ENCODE measurements at places on chromosomes 4 and X.

DNA sequence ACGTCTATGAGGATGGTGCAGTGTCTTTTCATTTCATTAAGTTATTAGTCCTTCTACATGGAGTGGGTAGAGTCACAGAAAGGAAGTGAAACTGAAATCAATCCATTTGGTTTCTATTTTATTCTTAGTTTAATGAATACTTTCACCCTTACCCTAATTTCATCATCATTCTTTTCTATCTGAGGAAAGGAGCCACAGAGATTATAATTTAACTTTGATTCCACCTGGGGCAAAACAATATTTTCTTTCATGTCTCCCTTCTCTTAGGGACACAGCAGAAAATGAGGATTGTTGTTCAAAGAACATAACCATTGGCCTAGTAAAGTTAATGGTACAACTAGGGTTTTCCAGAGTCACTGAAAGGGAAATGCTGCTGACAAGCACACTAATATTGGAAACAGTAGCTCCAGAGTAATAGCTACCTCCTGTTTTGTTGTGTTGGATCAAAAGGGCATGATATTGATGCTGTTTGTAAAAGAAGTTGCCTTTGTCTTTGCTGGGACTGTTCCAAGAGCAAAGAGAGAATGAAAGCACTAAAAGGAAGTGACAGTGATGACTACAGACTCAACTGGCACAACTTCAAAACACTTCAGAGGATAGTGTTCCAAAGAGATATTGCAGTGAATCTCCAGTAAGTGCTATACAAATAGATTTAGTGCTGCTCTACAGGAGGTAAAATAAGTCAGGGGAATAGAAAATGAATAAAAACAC lies 247.1 kb upstream of the PITX2 start:
- no peak for DNase-seq

GRCh38 chrX:39855748-39856129 lies 242.0 kb downstream of the BCOR start:
- DNase-seq, result no peak

GRCh38 chr4:70619288-70619687 lies 9.3 kb upstream of the ENAM start:
- no peak for DNase-seq

GRCh38 chrX:24245202-24245601 lies 68.7 kb downstream of the SUPT20HL2 start:
- DNase-seq, result no peak
